ENCODE measurements at places on chromosomes 4 and X.

DNA sequence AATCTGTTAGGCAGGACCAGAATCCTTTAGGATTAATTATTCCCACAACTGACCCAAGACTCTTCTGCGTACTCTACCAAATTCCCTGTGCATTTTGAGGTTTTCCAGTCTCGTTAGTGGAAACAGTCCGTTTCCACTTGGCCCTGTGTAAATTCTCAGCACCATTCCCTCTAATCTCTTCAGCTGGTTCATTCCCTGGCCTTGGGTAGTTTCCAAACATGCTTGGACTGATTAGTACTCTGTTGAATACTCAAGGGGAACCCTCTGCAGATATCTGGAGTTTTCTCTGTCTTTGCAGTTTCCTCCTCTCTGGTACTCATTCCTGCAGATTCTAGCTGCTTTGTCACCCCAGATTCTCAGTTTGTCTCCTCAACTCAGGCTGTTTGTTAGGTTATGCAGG lies 80.4 kb downstream of the ZFX start:
- DNase-seq: no peak

DNA sequence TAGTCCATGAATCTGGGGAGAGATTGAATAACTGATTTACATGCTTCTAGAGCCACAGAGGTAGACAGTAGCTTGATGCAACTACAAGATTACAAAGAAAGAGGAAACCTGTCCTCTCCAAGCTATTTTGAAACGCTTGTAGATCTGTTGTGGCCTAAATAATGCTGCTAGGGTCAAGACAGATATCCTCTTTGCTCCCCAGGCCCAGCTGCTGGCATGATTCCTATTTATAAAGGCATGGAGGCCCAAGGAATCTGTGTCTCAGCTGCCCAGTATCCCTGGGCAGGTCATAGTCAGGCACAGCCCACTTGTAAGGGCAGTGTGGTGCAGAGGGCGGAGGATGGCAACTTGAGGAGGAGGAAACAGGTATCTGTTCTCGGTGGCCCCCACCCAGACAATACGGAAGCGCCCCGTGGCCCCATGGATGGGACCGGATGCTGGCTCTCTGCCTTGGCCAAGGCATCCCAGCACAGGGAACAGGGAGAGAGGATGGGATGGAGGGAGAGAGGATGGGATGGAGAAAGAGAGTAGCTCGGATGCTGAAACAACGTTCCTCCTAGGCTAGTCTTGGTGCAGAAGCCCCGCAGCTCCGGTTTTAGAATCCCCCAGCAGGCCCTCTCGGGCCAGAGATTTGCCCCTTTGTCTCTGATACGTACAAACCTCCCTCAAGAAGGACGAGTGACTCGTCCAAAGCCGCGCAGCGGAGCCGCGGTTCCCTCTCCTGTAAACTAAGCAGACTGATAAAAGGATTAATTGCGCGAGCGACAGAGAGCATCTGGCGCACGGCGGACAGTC lies 767 bp upstream of the SMIM20 start:
- DNase-seq: no peak

- DNase-seq: no peak
Measured at GRCh38 chr4:25489253-25489797, 112.3 kb downstream of the ANAPC4 start.

DNA sequence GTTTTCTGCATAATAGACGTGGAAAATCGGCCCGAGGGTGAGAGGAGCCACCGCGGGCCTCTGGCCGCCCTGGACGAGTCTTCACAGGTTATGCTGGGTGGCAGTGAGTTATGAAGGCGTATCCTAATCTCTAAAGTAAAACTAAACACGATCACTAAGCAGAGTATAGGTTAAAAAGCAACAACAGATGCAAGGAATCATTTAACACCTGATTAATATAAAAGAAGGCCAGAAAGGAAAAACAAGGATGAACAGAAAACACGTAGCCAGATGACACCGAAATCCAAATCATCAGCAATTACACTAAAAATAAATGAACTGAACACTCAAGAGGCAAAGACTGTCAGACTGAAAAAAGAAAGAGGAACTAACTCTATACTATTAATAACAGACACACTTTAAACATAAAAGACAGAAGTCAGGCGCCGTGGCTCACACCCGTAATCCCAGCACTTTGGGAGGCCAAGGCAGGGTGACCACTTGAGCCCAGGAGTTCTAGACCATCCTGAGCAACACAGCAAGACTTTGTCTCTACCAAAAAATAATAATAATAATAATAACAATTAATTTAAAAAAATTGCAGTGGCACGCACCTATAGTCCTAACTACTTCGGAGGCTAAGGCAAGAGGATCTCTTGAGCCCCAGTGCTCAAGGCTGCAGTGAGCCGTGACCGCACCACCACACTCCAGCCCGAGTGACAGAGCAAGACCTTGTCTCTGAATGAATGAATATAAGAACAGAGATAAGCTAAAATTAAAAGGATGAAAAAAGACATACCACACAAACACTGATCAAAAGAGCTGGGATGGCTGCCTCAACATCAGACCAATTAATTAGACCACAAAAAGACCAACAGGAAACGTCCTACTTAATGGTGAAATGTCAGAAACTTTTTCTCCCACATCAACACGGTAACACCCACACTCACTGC lies 30.0 kb downstream of the CTBP1 start:
- DNase-seq: no peak

DNA sequence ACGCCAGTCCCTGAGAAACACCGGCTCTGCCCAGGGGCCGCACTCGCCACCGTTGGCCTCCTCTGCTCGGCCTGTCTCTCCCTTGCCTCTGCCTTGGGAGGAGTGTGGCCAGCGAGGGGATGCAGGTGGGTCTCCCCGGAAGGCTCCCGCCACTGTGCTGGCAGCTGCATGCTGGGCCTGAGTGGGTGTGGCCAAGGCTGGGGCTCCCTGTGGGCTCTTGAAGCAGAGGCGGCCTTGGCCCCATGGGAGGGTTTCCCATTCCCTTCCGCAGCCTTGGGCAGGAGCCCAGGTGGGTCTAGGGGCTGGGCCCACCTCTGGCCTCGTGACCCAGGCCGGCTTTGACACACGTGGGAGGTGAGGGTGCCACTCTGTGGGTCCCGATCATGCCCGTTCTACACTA lies 19.1 kb downstream of the FGFRL1 start:
- DNase-seq: no peak

DNA sequence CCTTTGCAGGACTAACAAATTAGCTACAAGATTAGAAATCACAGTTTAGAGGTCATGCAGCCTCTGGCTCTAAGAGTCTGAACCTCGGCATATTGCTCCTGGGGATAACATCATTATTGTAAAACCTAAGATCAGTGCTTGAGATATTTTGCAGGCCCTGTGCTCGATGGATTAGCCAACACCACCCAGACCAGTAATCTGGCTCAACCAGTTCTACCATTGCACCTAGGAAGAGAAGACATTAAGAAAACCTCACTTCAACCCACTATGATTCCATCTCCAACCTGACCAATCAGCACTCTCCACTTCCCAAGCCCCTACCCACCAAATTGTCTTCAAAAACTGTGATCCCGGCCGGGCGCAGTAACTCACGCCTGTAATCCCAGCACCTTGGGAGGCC lies 43.6 kb downstream of the WFS1 start:
- DNase-seq: no peak

DNA sequence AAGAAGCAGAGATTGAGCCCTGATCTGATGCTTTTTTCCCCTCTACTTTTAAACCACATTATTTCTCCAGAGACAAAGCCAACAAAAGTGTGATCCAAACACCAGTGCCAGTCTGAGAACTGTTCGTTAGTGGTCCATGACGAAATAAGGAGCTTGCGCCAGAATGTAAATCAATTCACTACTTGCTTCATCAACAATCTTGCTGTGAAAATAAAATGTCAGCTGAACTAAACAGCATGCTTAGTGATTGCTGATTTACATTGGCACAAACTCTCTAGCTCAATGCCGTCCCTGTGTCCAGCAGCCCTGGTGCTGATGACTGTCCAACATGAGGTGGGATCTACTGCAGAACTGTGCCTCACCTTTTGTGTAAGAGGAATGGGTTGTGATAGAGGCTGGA lies 71.3 kb downstream of the SOX3 start:
- no peak for DNase-seq

DNA sequence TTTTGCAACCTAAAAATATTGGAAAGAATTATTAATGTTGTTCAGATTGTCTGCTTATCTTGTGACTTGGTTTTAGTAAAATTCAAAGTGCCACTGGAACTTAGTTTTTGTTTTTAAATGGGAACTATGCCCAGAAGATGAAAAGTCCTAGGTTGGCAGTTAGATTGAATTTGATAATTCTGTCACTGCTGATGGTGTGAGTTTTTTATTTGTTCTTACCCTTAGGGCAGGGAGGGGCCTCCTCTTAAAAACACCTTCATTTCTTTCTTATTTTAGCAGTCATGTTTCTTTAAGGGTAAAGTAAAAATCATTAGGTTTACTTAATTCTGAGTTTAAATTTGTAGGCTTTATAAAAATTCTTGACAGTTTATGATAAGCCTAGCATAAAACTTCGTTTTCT lies 80.6 kb downstream of the AFF1 start:
- no peak for DNase-seq

DNA sequence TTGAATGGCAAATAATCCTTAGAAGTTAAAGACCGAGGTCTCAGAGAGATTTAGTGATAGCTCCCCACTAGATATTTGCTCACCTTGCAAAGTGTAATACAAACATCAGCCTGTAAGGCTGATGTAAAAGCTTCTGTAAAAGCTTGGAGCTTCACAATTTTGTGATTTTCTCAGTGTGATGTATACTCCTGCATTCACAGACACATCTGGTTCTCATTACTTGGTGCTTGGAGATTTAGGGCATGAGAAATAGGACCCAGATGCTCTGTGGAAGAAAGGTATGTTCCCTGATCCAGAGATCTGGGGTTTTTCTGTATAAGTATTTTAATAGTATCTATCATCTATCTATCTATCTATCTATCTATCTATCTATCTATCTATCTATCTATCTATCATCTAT lies 1664.3 kb downstream of the C4orf33 start:
- DNase-seq: no peak

GRCh38 chr4:99762728-99763127 lies 53.9 kb upstream of the DAPP1 start:
- no peak for DNase-seq

DNA sequence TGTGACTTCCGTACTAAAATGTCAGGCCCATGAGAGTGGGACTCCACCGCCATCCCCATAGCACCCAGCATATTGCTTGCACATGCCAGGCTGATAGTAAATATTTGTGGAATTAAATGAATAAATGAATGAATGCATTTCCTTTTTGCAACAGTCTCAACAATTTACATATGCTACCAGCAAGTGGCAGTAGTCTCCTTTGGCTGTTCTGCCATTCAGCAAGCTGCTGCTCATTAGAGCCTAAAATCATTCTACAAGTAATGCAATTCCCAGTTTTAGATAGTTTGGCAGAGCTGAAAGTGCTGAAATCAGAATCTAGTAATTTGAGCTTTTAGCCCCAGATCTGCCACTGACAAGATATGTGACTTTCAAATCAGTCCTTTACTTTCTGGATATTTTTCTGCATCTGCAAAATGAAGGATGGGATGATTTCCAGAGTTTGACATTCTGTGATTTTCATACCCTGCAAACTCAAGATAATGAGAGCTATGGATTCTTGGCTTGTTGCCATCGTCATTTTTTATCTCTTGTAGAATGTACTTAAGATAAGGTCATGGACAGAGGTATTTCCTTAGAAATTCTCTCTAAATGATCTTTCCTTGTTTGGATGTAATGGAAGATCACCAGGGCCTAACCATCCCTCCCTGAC lies 35.7 kb upstream of the INTS6L start:
- DNase-seq: peak; percentile 63

GRCh38 chr4:169337510-169337909 lies 66.8 kb upstream of the SH3RF1 start:
- peak; percentile 94 for DNase-seq

GRCh38 chr4:33086331-33086925 lies 2366.3 kb downstream of the PCDH7 start:
- peak; percentile 64 for DNase-seq

DNA sequence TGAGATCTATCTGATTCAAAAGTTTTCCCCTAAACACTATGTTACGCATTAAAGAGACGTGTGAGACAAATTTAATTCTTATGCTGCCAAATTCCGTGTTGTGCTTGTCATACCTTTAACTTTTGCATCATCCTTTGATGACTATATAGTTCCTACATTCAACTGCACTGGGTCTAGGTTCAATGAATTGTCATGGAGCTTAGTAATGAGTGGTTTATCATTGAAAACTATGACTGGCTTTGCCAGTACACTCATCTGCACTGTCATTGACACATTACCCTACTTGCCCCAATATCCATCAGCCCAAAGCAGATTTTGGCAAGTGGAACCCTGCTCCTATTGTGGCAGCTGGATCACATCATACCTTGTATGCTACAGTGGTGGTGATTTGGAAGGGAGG lies 882.9 kb upstream of the SLIT2 start:
- DNase-seq: peak; percentile 33

DNA sequence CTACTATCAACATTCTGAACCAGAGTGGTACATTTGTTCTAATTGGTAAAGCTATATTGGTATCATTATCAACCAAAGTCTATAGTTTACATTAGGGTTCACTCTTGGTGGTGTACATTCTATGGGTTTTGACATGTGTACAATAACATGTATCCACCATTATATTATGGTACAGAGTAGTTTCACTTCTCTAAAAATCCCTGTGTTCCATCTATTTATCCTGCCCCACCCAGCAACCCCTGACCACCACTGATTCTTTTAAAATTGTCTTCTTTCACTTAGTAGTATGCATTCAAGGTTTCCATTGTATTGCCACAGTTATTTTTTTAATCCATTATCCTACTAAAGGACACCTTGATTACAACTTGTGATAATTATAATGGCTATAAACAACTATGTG lies 15.3 kb upstream of the TMPRSS11D start:
- no peak for DNase-seq

- no peak for DNase-seq
Measured at GRCh38 chr4:180314972-180315371, 1928.2 kb upstream of the TENM3 start.

DNA sequence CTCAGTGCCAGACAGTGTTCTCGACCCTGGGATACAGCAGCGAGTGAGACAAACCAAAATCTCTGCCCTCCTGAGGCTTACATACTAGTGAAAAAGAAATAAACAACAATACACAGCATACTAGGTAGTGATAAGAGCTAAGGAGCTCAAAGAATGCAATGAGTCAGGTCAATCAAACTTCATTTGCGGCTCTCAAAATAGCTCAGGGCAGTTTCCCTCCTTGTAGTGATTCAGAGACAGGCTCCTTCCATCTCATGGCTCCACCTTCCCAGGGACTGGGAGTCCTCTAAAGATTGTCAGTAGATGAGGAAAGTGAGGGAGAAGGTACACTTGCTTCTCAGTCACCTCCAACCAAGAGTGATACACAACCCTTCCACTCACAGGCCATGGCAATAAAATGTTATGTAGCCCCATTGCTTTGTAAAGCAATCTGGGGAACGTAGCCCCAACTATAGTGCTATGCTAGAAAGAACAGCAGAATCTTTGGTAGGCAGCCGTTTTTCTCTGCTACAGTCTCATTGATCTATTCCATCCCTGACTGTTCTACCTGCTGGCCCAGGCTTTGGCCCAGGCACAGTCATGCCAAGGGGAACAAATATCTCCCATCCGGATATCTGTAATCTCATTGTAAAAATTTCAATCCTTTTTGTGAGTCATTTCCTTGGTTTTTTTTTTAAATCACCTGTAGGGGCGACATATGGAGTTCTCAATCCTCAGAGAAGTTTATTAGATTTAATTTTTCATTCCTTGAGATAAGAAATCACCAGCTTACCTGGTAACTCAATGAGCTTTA lies 183.1 kb upstream of the S100G start:
- peak; percentile 60 for DNase-seq
